ENCODE measurements at places on chromosomes 6 and 20.

DNA sequence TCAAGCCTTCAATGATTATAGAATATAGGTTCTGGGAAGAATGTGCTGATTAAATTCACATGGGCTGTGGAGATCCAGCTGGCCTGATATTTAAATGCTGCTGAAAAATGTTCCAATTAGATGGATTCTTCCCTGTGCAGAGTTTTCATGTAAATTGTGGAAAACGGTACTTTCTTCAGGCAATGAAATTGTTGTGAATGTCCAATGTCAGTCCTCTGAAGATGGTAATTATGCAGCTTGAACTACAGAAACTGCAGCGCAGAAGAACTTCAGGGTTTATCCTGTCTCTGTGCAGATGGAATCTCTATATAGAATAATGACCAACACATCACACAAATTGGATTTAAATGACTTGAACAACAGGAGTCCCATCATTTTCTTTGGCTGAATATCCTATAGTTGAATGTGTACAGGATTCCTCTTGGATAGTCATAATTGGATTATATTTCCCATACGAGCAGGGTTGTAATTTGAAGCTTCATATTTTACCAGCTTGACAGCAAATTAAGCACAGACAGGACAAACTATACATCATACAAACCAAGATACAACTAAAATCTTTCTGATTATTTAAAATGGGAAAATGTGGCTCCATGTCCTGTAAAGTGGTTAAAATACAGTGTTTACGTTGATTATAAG is 82.3 kb downstream of the CAP2 start:
- DNase-seq, result no peak

DNA sequence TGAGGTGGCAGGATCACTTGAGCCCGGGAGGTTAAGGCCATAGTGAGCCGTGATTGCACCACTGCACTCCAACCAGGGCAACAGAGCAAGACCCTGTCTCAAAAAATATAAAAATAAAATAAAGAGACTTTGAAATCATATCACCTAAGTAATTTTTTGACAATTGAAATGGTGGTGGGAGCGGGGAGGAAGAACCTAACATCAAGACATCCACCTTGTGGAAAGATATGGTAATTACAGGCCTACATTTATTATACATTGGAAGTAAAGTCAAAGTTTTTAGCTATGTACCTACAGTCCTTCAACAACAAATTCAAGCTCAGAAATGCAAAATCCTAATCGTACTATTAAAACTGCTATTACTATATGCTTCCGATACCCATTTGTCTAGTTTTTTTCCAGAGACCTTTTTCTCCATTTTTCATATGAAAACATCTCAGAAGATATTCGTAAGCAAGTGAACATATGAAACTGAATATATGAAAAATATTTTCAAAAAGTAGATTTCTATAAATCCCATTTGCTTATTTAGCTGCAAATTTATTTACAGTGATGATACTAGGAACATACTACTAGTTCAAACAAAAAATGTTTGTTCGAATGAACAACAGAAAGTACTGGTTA is 83.3 kb downstream of the SYCP2 start:
- DNase-seq, result peak; percentile 32

- no peak for DNase-seq
Measured at GRCh38 chr20:46349742-46350056, 41.4 kb upstream of the CDH22 start.

GRCh38 chr6:55578537-55579363 is at the start of gene HMGCLL1:
TSS of gene HMGCLL1 (minus strand) at chr6:55579192. CDS start at chr6:55579055, 137 bp downstream.
- no peak for DNase-seq
